SK-N-DZ (cell line): ENCODE measurements at places on chromosomes 5 and 9.
A peak's percentile ranks its signal among the peaks of the same experiment; 100 is the strongest.

GRCh38 chr9:126388964-126389708, 62.5 kb downstream of the MVB12B start:
- DNase-seq: no peak

DNA sequence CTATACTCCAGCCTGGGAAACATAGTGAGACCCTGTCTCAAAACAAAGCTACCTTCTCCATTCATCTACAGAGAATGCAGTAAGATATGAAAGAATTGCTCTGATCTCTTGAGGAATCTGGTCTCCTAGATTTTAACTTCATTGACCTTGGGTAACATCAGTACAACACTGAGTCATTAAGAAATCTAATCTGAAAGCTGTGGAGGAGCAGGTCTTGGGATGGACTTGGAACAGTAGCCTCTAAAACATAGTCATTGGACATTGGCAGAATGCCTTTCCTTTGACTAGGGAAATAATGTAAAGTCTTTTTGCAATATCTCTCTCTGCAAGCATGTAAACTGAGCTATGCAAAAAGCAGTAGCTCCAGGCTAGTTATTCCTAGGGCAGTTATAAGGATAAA, 58.1 kb downstream of the KCNN2 start:
- no peak for DNase-seq

DNA sequence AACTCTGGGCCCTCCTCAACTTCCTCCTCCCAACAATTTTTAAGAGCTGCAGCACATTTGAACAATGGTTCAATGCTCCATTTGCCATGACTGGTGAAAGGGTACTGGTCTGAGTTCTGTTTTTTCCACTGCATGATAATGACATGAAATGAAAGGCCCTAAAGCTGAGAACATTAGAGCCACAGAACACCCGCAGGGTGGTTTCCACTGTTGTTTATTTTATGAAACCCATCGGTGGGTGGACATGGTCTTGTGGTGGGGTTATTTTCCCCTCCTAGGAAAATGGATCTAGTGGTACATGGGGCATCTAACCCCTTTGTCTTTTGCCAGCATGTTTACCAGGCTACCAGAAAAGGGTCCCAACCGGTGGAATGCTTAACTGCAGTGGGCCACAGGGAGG, 71.8 kb downstream of the SMARCA2 start:
- no peak for DNase-seq

GRCh38 chr5:1808439-1808838, 7.2 kb downstream of the NDUFS6 start:
- no peak for DNase-seq

GRCh38 chr5:100516285-100516684, 18.9 kb upstream of the FAM174A start:
- no peak for DNase-seq

GRCh38 chr5:167684251-167684650, 607.2 kb upstream of the WWC1 start:
- DNase-seq: no peak

GRCh38 chr5:175555168-175555785, 76.9 kb downstream of the SFXN1 start:
- DNase-seq: no peak

GRCh38 chr5:73115399-73116051, 4.8 kb upstream of the TMEM171 start:
- DNase-seq: no peak

GRCh38 chr5:97534166-97534565, 351.1 kb upstream of the RIOK2 start:
- DNase-seq: peak; percentile 45

- DNase-seq: no peak
These were observed 37.3 kb upstream of the NR5A1 start for GRCh38 chr9:124544535-124544934.

DNA sequence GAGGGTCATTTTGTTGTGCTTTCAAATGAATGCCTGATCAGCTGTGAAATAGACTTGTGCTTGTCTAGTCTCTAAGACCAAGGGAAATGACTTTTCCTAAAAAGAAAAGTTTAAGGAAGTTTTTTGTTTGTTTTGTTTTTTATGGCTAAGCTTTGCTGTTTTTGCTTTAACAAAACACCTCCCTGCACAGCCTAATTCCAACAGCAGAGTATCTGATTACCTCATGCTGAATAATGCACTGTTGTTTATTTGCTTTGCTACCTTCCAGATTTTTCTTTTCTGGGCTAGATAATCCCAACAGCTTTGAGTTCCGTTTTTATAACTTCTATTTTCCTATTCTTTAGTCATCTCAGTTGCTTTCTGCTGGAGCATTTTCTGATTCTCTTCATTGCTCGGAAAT, 95.8 kb downstream of the AOPEP start:
- no peak for DNase-seq

DNA sequence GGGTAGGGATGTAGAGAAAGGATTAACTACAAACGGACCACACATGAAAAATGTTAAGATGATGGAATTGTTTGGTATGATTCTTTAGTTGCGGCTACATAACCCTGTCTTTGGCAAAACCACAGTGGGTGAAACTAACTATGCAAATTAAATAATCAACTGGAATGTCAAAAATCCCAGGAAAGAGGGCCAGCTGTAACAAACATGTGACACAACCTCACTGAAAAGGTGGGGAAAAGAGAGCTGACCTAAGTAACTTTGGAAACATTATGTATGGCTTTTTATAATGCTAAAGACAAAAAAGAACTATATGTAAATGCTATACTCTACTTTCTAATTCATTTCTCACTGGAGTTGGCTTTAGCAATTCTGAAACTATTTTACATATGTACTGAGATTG, 252.0 kb downstream of the MRPS30 start:
- no peak for DNase-seq

GRCh38 chr5:35668319-35668718, 50.7 kb downstream of the SPEF2 start:
- DNase-seq: no peak

- DNase-seq: no peak
These were observed 118.2 kb upstream of the TXNDC8 start for GRCh38 chr9:110455860-110456259.

DNA sequence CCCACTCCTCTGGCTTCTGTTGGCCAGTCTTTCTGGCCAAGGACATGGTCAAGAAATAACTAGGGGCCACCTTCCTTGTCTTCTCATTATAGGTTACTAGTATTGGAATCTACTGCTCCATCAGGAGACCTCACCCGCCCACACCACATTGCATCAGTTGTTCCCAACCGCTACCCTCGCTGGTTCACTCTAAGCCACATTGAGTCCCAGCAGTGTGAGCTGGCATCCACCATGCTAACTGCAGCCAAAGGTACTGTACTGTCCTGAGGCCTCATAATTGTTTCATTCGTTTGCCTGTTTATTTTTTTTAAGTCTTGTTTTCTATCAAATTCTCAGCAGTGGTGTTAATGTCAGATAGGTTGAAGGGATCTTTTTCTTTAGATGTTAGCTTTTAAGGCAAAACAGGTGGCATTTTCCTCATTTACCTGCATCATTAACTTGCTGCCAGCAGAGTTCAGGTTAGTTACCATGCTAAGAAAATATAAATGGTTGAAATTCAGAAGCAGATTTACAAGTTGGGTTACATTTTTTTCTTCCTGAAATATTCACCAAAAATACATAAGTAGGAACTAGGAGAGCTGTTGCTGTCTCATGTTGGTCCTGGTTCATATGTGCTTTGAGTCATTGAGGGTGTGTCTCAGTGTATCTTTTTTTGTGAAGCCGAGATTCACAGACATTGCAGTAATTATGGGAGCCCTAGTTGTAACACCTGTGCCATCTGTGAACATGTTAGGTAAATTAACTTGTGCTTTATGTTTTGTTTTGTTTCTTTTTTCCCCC, 206.9 kb downstream of the ZSWIM6 start:
- no peak for DNase-seq

DNA sequence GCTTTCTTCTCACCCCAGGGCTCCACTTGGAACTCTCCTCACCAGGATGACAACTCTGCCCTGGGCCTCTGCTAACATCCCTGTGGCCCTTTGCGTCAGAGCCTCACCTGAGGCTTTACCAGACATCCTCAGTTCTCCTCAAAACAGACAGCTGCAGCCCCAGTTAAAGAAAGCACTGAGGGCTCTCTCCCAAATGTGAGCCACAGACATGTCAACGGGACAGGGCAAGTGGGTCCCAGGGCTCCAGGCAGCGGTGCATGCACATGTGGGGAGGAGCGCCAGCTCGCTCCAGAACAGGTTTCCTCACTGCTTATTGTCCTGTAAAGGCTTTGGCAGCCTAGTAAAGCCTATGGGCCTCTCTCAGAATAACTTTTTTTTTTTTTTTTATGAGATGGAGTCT, 37.3 kb downstream of the IPPK start:
- no peak for DNase-seq

- DNase-seq: no peak
These were observed 11.0 kb upstream of the FAM81B start for GRCh38 chr5:95380103-95380628.

DNA sequence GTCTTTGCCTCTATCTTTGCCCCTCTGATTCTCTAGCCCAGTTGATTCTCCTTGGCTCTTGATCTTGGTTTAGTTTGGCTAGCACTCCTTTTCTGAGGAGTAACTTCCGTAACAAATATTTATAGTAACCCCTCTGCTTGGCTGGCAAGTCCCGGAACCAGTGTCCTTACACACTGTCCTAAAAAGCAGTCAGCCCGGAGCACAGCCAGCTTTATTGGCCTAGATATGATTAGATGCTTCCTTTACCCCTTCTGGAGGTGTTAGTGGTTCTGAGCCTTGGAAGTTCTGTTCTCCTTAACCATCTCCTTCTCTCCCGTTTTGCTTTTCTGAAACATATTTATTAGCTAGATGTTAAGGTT, 17.0 kb upstream of the MSMP start:
- DNase-seq: no peak

GRCh38 chr5:72550595-72550994, 43.4 kb upstream of the ZNF366 start:
- DNase-seq: no peak

DNA sequence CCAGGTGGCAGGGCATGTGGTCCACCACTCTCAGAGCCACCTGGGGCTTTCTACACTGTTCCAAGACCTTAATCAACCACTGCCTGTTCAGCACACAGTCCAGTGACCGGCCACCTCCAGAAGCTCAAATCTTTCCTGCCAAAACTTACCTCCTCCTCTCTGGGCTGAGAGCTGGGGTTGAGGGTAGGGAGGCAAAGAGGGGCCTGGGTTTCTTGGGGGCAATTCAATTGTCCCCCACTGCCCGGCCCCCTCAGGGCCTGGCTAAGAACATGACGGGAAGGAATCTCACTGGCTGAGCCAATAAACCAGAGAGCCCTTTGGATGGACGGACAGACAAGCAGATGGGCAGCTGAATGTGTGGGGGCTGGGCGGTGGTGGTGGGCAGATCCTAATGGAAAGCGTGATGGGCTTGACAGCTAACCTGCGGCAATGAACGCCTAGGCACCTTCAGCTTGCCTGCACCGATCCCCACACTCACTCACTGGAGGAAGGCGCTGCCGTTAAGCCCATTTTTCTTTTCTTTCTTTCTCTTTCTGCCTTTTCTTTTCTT, 5.4 kb downstream of the NR5A1 start:
- DNase-seq: no peak

DNA sequence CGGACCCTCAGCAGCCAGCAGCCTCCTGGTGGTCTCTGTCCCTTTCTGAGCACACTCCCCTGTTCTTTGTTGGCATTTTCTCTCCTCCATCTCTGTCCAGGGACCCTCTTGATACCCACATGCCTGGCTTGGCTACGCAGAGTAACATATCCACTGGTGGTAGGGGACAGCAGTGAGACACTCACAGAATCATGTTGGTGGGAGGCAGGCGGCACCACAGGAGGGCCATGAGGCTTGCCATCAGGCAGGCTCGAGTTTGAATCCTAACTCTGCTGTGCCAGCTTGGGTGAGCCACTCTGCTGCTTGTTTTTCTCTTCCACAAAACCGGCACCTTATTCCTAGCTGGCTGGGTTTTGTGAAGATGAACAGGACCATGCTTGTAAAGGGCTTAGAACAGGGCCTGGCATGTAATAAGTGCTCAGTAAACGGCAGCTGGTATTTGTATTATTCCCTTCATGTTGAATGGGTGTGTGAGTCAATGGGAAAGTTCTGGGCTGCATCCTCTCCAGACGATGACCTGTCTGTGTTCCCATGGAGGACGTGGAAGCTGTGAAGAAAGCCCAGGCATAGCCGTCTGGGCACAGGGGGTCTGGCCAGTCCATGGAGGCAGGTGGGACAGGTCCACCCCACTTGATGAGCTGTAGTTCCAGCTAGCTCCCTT, 2.3 kb downstream of the COL27A1 start:
- DNase-seq: no peak

- no peak for DNase-seq
These were observed 150.8 kb downstream of the MEF2C start for GRCh38 chr5:88732181-88732633.

DNA sequence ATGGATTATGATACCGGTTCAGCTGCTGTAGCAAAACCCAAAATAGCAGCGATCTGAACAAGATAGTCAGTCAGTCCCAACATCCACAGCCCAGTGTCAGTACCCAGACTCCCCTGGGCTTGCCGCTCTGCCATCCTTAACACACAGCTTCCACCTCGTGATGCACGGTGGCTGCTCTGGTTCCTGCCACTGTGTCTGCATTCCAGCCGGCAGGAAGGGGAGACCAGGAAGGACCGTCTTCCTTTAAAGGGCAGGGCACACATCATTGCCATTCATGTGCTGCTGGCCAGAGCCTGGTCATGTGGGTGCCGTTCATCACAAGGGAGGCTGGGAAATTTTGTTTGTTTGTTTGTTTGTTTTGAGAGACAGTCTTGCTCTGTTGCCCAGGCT, 131.0 kb upstream of the IER5L start:
- DNase-seq: no peak

DNA sequence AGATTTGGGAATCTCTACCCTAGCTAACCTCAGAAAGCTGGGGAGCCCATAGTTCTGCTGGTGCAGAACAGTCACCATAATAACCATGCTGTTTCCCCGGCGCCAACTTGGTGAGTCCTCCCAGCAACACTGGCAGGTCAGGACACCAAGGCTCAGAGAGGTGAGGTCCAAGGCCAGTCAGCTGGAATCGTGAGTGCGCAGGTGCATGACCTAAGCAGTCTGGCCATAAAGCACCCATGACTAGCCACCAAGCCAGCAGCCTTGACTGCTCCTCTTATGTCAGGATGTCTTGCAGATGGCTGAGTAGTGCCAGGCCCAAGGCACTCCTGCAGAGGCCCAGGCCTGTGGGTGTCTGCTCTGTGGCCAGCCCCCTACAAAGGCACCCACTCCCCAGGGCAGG, 2.6 kb downstream of the RNF44 start:
- no peak for DNase-seq

DNA sequence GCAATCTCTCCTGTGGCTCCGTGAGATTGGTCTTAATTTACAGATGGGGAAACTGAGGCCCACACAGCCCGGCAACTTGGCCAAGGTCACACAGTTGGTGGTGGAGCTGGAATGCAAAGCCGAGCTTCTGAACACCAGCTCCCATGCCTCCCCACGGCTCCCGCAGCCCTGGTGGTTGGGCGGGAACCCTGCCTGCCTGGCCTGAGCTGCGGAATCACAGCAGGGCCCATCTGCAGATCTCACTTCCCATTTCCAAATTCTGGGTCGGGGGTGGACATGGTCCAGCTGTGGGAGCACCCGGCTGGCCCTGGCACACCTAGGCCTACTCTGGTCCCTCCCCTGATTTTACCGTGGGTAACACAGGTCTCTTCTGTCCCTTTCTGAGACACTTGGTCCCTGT, 35.3 kb upstream of the PHYKPL start:
- no peak for DNase-seq
